Stimulated activated CD8-positive, alpha-beta memory T cell treated with anti-CD3 and anti-CD28 coated beads, Interleukin-2, amount 100 ng/mL, for 1 hour (primary cell): ENCODE measurements at places on chromosomes 4 and X.

DNA sequence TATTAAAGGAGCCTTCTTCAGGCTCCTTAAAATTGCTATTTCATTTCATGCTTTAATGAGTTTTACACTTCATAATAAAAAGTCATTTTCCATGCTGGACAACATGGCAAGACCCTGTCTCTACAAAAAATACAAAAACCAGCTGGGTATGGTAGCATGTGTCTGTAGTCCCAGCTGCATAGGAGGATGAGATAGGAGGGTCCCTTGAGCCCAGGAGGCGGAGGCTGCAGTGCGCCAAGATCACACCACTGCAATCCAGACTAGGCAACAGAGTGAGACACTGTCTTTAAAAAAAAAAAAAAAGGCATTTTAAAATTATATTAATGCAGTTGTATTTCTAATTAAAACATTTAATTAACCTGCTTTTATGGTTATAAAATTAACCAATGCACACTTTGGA is 49.2 kb downstream of the PDS5A start:
- DNase-seq: no peak

DNA sequence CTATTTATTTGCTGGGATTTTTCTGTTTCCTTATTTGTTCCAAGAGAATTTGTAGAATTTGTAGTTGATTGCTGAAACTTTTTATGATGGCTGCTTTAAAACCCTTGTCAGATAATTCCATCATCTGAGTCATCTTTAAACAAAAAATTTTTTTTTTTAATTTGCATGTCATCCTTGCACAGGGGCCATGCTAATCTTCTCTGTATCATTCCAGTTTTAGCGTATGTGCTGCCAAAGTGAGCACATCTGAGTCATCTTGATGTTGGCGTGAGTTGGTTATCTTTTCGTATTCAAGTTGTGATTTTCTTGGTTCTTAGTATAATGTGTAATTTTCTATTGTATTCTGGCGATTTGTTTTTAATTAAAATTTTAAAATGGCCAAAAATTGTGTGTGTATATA is 18.7 kb upstream of the ZNF157 start:
- no peak for DNase-seq

DNA sequence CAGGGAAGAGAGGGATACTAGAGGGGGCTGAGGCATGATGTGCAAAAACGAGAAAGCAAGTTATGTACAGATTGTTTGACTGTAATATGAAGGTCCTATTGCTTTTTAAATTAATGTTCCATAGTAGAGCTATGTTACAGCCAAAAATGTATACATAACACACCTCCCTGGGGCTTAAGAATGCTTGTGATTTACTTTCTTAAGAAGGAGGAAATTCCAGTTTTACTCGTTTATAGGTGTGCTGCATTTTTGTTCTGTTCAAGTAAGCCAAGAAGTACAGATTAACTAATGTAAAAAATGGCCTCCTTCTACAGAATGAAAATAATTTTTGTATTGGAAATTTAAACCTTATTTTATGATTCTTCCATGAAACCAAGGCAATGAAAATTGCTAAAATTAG is 614.4 kb upstream of the NR3C2 start:
- DNase-seq: no peak

GRCh38 chr4:152971053-152971452 is 34.9 kb downstream of the FHDC1 start:
- no peak for DNase-seq

DNA sequence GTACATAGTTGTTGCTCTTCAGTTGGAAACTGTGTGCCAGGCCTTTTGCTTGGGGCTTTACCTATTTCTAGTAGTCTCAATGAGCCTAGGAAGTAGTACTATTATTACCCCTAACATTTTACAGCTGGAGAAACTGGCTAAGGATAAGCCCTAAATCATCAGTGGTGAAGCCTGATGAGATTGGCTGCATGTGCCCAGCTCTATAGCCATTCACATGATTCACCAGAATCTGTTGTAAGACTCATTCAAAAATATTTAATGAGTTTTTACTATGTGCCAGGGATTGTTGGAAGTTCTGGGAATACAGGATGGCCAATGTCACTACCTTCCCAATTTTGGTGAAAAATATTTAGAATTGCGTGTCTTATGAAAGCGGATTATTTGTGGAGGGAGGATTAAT is 2.8 kb downstream of the KIT start:
- DNase-seq: no peak

DNA sequence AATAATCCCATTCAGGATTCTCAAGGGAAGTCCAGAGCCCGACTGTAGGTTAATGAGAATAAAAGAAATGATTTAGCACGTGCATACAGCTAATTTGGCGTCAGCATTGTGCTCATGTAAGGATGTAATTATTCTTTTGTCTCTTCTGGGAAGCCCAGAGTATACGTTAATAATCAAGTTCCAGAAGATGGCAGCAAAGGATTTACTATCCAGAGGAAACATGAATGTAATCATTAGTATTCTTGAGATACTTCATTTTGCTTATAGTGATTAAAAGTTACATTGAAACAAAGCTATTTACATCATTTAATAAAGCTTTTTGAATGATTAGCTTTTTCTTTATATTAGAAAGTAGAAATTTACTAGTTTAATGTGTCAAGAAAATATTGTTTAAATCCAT is 27.1 kb upstream of the MAP9 start:
- no peak for DNase-seq

- no peak for DNase-seq
Measured at GRCh38 chr4:141657550-141658250, 21.3 kb downstream of the IL15 start.

- no peak for DNase-seq
Measured at GRCh38 chrX:10900585-10901289, 210.4 kb upstream of the HCCS start.

DNA sequence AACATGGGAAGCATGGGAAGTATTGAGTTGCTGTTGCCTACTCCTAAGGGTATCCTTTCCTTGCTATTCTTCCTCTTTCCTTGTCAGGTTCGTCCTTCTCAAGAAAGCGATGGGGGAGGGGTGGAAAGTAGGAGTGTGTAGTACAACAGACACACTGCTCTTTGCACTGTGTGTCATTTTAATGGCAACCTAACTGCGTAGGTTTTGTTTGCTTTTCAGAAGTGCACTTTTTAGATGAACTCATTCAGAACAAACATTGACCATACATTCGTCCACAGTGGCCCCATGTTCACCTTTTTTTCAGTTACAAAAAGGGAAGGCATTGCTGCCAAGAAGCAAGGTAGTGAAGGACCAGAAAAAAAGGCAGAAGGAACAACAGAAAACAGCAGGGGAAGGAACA is 10.2 kb upstream of the YIPF6 start:
- DNase-seq: no peak

DNA sequence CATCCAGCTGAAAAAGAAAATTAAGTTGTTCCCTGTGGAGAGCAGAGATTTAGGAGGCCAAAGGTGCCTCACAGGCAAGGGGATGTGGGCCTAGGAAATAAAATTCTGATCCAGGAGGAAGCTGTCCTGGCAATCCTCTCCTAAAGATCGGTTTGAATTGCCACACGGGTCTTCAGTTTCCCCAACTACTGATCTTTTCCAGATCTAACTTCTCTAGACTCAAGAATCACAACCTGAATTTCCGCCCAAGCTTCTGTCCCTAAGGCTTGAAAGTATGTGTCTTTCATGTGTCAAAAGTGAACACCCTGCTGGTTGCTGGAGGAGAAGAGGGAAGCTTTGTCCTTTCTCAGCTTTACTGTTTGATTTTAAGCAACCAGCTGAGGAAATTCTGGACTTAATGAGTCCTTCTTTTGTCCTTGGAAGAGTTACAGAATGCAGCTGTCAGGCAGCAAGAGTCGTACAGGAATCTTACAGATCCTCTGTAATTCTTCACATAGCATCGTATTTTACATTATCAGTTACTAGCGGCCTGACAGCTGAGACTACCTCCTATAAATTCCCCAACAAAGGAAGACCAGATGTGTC is 93.8 kb downstream of the INPP4B start:
- DNase-seq: no peak

GRCh38 chrX:41350150-41350975 is 16.4 kb downstream of the DDX3X start:
- no peak for DNase-seq

- no peak for DNase-seq
Measured at GRCh38 chrX:95056901-95057300, 1382.9 kb downstream of the FAM133A start.

- no peak for DNase-seq
Measured at GRCh38 chr4:72709475-72709874, 140.5 kb upstream of the ADAMTS3 start.

DNA sequence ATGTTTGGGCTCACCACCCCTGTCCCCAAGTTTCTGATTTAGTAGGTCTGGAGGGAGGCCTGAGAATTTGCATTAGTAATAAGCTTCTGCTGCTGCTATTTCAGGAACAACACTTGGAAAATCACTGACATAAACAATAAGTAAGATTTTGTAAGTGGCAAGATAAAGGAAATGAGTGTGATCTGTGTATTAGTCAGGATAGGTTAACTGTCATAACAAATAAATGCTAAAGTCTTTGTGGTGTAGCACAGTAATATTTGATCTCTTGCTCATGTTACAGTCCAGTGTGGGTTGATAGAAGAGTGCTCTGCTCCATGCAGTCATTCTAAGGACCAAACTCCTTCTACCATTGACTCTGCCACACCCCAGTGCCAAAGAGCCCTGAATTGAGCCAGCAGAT is 67.0 kb downstream of the NHS start:
- no peak for DNase-seq

DNA sequence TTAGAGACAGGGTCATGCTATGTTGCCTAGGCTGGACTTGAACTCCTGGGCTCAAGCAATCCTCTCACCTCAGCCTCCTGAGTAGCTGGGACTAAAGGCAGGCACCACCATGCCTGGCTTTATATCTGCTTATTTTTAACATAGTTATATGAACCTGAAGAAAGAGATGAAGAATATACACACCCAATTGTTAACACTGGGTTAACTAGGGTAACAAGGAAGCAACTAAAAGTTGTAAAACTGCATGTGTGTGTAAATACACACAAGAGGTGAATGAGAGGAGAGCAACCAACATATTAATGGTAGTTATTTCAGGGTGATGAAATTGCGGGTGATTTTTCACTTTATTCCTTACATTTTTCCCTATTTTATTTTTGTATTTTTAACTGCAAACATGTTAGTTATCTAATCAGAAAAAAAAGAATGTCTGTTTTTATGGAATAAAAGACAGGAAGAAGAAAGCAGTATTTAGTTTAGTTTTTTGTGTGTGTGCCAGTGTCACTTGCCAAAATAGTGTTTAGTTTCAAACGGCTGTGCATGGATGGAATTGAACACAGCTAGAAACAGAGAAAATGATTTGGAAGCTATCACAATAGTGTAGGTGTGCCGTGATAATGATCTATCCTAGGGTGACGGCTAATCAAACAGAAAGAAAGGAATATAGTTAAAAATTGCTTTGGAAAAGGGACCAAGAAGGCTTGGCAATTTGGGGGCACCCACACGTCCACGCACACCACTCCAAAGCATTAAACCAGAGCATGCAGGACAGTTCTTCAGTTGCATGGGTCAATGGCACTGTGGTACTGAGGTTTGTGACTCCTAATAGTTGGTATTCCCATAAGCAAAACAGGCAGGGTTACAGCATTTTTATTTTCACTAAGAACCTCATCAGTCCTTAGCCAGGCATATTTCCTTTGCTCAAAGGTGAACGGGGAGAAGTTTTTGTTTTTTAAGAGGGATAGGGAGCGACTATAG is 89.1 kb upstream of the KLHL13 start:
- DNase-seq: no peak

- DNase-seq: no peak
Measured at GRCh38 chr4:14117575-14118238, 490.2 kb upstream of the BOD1L1 start.

GRCh38 chrX:139224953-139225665 is 305.4 kb upstream of the F9 start:
- DNase-seq: no peak

DNA sequence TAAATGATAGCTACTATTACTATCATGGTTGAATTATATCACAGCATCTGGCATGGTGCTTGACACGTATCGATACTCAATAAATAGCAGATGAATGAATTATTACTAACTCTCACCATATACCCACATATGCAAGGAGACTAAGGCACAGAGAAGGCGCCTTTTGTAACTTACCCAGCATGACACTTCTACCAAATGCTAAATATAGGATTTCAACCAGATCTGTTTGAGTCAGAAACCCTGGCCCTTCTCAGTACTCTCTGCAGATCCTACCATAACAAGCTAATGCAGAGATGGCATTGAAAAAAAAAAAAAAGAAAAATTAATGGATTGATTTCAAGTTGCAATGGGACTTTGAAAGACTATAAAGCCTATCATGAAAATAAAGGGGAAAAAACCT is 219.5 kb downstream of the DHX15 start:
- no peak for DNase-seq

- no peak for DNase-seq
Measured at GRCh38 chr4:172751550-172751949, 417.1 kb upstream of the GALNT7 start.

DNA sequence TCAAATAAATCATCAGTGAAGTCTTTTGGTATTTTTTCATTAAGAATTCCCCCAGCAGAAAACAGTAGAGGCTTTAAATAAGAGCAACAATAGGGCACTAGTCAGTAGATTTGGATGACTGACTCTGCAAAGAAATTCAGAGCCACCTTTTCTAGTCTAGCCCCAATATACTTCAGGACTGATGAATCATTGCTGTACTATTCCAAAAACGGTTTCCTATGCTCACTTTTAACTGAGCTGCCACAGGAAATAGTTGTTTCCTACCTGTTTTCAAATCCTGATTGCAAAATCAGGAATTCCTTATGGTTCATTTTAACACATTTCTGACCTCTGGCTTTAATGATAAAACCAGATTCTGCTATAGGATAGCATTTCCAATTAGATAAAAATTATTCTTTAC is 171.6 kb downstream of the NR3C2 start:
- no peak for DNase-seq

DNA sequence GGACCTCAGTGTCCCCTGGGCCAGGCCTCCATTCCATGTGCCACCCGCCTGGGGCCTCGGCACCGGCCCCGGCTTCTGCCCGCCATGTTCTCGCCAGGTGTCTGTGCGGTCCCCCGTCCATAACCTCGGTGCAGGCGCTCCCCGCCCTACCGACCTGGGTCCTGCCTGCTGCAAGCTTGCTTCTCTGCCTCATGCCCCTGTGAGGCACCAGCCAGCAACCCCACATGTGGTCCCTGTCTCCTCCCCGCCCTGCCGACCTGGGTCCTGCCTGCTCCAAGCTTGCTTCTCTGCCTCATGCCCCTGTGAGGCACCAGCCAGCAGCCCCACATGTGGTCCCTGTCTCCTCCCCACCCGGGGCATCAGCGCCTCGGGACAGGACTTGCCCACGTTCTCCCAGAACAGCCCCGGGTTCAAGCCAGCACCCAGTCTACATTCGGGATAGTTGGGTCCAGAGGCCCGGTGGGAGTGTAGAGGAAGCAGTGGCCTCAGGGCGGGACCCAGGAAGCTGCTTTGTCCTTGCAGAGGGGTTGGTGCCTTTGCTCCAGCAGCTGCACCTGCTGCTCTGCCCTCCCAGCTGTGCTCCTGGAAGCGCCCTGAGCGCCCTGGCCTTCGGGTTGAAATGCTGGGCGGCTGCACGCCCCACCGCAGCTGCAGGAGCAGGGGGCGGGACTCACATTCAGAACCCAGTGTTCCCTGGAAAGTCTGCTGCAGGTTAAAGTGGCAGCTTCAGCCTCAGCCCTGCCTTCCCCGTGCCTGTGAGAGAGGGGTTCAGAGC is 20.1 kb upstream of the UVSSA start:
- no peak for DNase-seq
